Activated CD4-positive, CD25-positive, alpha-beta regulatory T cell (primary cell): ENCODE measurements at places on chromosomes 7 and 10.

DNA sequence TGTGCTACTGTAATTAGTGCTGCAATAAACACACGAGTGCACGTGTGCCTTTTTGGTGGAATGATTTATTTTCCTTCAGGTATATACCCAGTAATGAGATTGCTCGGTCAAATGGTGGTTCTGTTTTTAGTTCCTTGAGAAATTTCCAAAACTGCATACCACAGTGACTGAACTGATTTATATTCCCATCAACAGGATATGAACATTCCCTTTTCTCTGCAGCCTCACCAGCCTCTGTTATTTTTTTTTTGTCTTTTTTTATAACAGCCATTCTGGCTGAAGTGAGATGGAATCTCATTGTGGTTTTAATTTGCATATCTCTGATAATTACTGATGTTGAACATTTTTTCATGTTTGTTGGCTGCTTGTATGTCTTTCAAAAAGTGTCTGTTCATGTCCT is 922.9 kb upstream of the LRRN3 start:
- DNase-seq = no peak

GRCh38 chr7:127726476-127726875 is 74.5 kb downstream of the SND1 start:
- DNase-seq = no peak

- no peak for DNase-seq
Observed at GRCh38 chr10:51804866-51805265, 105.5 kb upstream of the CSTF2T start.

- DNase-seq = no peak
Observed at GRCh38 chr10:125060482-125060825, 99.9 kb downstream of the CTBP2 start.

GRCh38 chr10:86287966-86288579 is 78.5 kb downstream of the GRID1 start:
- no peak for DNase-seq

GRCh38 chr10:126437635-126438406 is 49.5 kb upstream of the ADAM12 start:
- DNase-seq = no peak

DNA sequence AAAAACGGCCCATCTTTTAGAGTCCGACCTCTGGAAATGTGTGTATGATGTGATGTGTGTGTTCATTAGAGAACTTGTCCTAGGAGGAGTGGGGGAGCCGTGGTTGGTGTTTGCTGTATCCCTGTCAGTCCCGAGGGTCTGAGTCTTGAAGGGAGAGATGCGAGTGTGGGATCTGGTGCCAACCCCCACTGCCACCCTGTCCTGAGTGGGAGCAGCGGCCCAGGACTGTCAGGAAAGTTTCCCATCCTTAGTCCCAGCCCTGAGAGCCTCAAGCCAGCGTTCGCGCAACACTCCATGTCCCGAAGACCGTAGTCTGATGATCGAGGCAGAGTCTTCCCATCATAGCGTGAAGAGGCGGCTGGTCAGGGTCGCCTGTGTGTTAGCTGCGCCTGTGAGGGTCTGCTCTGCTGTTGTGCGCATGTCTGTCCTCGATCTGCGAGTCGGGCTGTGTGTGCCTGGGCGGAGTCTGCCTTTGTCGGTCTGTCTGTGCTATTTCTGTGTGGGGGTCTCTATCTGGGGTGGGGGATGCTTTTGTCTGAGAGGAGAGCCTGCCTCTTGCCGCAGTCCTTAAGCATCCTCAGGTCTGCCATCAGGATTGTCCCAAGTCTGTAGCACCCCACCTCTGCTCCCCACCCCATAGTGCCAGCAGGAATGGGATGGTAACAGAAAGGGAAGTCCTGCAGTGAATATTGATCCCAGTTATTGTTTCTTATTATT is 514 bp upstream of the CHAT start:
- DNase-seq = no peak

DNA sequence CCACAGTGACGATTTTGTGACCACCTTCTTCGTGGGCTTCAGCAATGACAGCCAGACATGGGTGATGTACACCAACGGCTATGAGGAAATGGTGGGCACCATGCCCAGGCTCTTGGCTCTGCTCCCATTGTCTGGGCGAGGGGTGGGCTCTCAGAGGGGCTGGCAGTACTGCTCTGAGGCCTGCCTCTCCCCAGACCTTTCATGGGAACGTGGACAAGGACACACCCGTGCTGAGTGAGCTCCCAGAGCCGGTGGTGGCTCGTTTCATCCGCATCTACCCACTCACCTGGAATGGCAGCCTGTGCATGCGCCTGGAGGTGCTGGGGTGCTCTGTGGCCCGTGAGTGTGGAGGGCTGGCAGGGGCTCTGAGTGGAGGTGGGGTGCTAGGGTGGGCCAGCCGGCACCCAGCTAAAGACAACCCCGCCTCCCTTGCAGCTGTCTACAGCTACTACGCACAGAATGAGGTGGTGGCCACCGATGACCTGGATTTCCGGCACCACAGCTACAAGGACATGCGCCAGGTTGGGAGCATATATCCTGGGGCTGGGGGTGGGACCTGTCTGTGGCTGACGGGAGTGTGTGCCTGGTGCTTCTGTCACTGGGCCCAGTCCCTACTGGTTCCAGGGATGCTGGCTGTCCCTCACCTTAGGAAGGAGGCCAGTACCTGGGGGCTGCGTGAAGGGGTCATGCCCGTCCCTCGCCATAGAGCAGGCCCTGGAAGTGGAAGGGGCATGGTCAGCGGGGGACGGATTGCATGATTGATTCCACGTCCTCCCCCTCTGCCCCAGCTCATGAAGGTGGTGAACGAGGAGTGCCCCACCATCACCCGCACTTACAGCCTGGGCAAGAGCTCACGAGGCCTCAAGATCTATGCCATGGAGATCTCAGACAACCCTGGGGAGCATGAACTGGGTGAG is 6.8 kb downstream of the AEBP1 start:
- DNase-seq = no peak

DNA sequence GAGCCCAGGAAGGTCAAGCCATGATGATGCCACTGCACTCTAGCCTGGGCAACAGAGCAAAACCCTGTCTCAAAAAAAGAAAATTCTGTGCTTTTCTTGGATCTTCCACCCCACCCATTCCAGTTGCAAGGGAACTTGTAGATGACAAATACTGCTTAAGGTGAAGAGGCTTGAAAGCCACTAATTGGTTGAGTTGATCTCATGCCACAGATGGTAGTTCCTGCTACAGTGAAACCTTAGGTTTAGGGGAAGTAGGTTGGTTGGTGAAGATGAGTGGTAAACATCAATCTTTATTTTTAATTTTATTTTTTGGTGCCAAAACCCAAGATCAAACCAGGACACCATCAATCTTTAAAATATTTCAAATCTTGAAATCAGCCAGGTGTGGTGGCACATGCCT is 2.9 kb upstream of the GDI2 start:
- DNase-seq = no peak

- peak; percentile 6 for DNase-seq
Observed at GRCh38 chr10:110504111-110504735, 6.5 kb downstream of the DUSP5 start.

DNA sequence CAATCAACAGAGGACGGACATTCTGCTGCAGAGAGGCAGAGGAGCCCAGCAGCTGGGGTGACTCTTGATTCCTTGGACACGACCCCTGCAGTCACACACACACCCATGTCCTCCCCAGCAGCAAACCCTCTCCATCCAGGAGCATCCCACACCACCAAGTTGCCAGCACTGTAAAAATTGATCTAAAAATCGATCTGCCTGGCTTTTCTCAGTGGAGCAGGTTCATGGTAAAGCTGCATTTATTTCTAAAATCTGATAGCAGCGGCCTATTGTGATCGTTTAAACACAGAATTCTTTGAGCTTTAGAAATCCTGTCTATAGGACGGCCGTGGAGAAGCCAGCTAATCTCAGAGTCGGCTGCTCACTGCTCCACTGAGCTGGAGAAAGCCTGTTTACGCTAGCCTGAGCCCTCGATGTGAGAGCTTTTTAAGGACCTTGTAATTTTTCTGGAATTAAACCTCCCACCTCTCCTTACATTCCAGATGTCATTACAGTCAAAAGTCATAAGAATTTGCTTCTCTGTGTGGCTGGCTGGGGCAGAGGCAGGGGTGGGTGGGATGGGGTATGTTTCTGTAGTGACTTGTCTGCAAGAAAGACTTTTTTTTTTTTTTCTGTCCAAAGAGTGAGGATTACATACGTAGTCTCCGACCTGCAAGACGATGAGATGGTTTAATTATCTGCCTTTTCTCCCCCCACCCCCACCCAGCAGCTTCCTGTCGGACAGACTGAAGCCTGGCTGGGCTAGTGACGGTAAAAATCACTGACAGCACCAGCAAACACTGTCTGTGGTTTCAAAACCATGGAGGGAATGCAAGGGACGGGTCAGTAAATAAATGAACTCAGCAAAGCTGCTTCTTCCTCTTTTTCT is 31.6 kb downstream of the TRIM8 start:
- no peak for DNase-seq

GRCh38 chr10:99530108-99531025 is 2.4 kb upstream of the NKX2-3 start:
- DNase-seq = no peak

- DNase-seq = no peak
Observed at GRCh38 chr10:99041468-99041867, 194.2 kb downstream of the HPSE2 start.

DNA sequence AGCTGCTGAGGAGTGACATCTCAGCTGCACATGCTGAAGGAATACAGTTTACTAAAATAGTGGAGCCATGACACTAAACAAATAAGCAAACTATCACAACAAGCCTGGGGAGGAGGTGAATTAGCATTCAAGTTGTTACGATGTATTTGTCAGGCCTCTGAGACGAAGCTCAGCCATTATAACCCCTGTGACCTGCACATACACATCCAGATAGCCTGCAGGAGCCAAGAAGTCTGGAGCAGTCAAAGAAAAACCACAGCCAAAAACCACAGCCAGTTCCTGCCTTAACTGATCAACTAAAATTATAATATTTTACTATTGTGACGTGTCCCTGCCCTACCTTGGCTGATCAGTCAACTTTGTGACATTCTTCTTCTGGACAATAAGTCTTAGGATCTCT is 68.6 kb downstream of the NSUN6 start:
- no peak for DNase-seq

- DNase-seq = no peak
Observed at GRCh38 chr7:29350351-29350750, 155.8 kb downstream of the CHN2 start.

GRCh38 chr10:44959247-44960087 is at the start of gene RASSF4:
TSS of gene RASSF4 (plus strand) at chr10:44959802. CDS start at chr10:44970203, 10,401 bp downstream.
- peak; percentile 82 for DNase-seq

DNA sequence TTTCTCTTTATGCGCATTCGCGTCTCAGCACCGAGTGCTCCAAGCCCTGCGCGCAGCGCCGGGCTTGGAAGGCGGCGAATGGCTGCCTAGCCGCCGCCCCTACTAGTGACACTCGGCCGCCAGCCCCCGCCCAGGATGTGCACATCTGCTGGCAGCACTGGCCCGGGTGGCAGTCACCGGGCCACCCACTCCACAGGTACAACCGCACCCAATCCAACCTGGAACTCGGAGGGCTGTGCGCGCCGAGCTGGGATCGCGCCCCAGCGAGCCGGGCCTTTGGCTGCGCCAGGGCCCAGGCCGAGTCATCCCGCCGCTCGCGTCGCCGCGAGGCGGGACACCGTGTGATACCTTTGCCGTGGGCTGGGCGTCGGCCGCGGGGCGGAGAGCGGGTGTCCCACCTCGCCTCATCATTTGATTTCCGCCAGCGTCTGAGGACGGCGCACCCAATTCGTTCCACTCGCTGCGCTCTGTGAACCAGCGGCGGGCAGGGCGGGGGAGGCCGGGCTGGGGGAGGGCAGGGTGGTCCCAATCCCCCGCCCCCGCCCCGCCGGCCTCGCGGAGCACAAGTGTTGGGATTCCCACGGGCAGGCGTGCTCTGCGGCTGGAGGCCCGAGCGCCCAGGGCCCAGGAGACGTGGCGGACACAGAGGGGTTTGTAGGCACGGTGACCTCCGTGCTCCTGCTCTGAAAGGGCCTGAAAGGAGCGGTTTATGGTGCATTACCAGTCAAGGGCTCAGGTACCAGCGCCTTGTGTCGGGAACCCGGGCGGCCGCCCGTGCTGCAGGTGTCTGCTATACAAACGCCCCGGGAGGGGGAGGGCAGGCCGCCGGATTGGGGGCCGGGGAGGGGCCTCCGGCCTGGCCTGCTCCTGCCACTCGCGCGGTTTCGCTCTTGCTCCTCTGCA is 17.8 kb upstream of the PTF1A start:
- DNase-seq = no peak

- no peak for DNase-seq
Observed at GRCh38 chr10:116664631-116665030, 43.9 kb downstream of the PNLIPRP2 start.

DNA sequence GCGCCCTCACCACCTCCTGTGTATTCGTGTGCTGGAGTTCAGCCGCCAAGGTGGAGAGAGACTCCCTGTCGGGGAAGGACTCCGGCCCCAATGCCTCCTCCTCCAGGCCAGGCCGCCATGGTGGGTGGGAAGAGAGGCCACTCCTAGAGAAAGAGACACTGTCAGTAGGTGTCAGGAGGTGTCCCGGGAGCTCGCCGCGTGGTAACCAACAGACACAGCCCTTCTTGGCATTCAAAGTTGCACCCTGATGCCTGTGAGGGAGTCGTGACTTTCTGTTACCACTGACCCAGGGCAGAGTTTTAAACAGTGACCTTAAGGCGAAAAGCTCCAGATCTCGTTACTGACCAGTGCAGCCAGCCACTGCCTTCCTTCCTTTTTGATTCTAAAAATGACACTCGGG is 155.2 kb downstream of the CUX1 start:
- DNase-seq = no peak

DNA sequence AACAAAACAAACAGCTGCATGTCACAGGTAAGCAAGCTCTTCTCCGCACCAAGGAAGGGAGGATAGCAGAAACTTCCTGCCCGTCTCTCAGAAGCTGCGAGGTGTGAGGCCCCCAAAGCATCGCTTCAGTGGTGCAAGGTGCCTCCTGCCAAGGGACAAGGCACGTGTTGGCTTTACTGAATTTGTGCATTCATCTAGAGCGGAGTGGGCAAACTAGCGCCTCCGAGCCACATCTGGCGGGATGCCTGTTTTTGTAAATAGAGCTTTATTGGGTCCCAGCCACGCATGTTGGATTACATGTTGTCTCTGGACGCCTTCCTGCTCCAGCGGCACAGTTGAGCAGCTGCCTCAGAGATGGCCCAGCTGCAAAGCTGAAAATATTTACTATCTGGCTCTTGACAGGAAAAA is 27.7 kb downstream of the PHYH start:
- no peak for DNase-seq

DNA sequence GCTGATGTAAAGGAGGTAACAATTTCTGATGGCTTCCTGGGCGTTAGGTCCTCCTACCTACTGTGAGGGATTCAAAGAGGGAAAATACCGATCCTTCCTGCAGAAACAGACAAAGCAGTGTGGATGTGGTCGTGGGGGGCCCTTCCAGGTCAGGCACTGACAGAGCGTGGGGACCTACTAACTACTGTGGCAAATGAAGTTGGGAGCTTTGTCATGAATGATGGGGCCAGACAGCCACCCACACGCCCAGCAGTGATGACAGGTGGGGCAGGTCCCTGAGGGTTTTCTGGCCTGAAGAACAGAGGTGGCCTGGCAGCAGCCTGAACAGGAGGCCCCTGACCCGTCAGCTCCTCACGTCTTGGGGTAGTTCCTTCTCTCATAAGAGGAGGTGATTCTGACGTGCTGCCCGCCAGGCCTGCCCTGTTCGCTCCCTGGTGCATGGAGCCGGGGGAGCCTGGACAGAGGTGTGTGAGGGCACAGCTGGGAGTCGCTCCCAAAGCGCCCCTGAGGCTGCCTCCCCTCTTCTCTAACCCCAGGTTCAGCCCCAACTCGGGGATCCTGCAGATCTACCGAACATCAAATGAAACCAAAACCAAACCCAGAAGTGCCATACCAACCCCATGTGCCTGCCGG is 4.2 kb downstream of the ATP6V0E2 start:
- DNase-seq = no peak

- no peak for DNase-seq
Observed at GRCh38 chr10:51892965-51893658, 193.7 kb upstream of the CSTF2T start.
